Right lung (tissue), 10 donors: ENCODE measurements at places on chromosomes 11 and 22. TPM values are rescaled to one million over a fixed set of nuclear protein-coding genes. Genes with fewer than 3 reads are reported as not detected.

DNA sequence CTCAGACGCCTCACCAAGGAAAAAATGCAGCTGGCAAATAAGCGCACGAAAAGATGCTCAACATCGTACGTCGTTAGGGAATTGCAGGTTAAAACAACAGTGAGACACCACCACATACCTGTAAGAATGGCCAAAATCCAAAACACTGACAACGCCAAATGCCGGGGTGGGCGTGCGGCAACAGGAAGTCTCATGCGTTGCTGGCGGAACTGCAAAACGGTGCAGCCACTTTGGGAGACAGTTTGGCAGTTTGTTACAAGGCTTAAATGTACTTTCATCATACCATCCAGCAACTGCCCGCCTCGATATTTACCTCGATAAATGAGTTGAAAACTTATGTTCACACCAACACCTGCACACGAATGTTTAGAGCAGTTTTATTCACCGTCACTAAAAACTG, 7.5 kb upstream of the CTSD start:
- no peak for DNase-seq

GRCh38 chr11:19076744-19077589, 16.4 kb upstream of the MRGPRX2 start:
- no peak for DNase-seq

DNA sequence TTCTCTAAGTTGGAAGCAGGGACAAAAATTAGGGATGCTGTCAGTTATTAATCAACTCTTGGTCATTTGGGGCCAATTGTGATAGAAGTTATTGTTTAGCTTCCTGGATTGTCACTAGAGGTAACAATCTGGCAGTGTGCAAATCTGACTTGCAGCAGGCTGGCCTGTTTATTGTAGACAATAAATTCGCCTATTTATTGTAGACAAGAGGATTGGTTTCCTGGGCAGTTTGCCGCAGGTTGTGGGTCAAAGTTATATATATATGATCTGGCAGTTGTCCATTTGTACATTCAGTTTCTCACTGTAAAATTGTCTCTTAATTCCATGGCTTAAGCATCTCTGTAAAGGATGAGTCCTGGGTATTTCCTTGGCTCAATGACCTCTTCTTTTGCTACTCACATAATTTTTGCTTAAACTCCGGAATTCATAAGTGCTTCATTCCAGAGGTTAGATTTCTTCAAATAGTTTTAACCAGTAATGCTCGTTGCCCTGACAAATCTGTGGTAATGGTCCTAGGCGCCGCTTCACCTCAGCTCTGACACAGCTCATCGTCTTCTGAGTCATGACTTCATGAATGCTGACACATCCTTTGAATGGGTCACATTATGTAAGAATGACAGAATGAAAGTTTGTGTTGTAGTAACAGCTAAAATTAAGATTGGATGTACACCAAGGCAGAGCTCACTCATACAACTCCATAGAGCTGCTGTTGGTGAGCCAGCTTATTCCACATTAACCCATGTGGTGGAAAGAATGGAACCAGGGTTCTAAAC, 7.8 kb upstream of the MMP3 start:
- DNase-seq: no peak

- no peak for DNase-seq
These were observed 20.7 kb downstream of the KRTAP5-5 start for GRCh38 chr11:1650034-1650917.

TXNRD2 gene
- 20.1 TPM for polyA plus RNA-seq

EMID1 gene
- polyA plus RNA-seq: 89.9 TPM
